ENCODE measurements at places on chromosomes 2 and 18.

- DNase-seq: no peak
Measured at GRCh38 chr2:149994057-149994728, 406.6 kb upstream of the MMADHC start.

GRCh38 chr2:110888411-110888810 is 156.0 kb downstream of the ACOXL start:
- DNase-seq: no peak

- no peak for DNase-seq
Measured at GRCh38 chr2:99615247-99615771, 125.5 kb upstream of the REV1 start.

DNA sequence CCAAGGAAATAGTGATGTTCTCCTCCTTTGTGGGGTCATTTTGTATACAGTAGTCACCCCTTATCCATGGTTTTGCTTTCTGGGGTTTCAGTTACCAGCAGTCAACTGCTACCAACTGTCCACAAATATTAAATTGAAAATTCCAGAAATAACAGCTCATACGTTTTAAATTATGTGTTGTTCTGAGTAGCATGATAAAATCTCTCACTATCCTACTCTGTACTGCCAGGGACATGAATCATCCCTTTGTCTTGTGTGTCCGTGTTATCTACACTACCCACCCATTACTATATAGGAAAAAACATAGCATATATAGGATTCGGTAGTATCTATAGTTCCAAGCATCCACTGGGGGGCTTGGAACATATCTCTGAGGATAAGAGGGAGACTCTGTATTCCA is 120.9 kb upstream of the DCC start:
- DNase-seq: no peak

DNA sequence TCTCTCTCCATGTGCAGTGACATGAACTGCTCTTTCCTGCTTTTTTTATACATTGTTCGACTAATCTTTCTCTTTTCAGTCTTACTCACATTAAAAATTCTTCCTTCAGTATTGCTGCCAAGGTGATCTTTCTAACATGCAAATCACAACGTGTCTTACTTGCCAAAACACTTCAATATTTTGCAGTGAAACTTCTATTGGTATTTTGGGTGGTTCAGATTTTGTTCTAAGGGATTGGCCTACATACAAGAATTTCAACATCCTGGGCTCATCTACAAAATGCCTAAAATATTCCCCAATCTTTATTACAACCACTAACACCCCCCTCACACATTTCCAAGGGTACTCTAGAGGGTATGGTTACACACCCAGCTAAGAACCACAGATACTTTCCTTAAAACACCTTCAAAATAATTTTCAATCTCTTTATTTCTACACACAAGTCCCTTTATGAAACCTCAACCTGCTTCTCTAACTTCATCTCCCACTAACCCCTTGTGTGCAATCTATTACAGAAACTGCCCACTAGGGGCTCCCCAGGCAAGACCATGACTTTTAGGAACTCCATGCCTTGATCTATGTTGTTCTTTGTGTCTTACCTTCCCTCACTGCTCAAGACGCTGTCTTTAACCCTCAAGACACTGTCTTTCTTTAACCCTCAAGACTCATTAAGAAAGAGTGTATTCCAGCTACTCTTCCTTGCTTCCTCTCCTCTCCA is 50.9 kb downstream of the COL3A1 start:
- peak; percentile 13 for DNase-seq

DNA sequence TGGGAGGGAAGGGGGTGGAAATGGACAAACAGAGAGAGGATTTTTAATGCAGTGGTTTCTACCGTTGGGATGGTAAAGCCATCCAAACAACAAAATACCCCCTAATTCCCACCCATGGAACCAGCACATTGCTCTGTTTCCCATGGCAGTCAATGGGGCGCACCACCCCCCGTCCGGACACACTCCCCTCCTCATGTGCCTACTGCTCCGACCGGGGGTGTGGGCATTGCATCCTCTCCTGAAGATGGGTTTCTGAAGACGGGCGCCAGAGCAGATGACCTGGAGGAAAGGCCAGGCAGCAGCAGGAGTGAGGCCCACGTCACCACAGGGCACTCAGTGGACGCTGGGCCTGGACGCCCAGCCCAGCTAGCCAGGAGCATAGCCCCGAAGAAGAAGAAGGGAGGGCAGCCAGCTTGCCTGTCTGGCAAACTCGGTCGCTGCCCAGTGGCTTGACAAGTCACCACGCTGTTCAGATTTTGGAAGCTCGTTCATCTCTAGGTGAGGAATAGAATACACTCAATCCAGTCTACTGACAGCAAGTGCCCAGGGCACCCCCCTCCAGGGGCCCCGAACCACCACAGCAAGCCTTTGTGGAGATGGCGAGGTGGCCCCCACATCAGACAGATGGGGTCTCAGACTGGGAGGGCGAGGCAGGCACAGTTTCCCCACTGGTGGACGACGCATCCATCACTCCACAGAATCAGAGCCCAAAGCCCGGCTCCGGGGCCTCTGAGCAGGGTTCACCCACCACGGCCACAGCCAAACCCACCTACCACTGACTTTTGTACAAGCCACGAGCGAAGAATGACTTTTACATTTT is 296.2 kb upstream of the SALL3 start:
- DNase-seq: no peak

GRCh38 chr18:12373116-12373770 is 3.8 kb downstream of the AFG3L2 start:
- DNase-seq: no peak

DNA sequence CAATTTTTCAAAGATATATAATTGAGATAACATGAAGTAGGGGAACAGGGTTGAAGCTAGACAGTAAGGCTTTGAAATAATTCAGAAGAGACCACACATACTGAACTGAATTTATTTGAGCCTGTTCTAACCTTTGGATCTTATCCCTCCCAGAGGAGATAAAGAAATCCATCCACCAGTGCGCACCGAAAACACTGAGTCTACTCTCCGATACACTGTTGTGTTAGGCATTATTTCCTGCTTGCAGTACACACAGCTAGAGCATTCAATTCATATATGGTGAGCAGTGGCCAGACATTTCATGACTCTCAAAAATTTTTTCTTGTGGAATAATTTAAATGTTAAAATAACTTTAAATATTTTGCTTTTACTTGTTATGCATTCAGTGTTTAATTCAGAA is 342.7 kb downstream of the GPD2 start:
- DNase-seq: no peak

Data from NT2/D1 (cell line).